A549 treated with Mapracorat at 1 μM for 4 hours (cell line): ENCODE measurements at places on chromosomes 16 and 17. TPM values are rescaled to one million over a fixed set of nuclear protein-coding genes. Genes with fewer than 3 reads are reported as not detected.

CRYM gene
- total RNA-seq = 1.9 to 2.3 TPM (median 2.1 TPM) in 5 replicates

KIF2B gene
- total RNA-seq = not detected in 5 replicates

SLFN12 gene
- 0.11 TPM in 1 of 5 replicates, not detected in the others for total RNA-seq

CACNG5 gene
- 0.13 TPM in 1 of 5 replicates, not detected in the others for total RNA-seq

TIMP2 gene
- total RNA-seq = 189 to 242 TPM (median 225 TPM) in 5 replicates

PIGW gene
- total RNA-seq = 23.0 to 26.2 TPM (median 23.2 TPM) in 5 replicates

TBC1D3E gene
- total RNA-seq = not detected in 5 replicates

SNAI3 gene
- total RNA-seq = 0.07 to 0.23 TPM (median 0.16 TPM) in 5 replicates

JUP gene
- total RNA-seq = 85.1 to 127 TPM (median 113 TPM) in 5 replicates

SHISA9 gene
- total RNA-seq = 0.02 to 0.12 TPM (median 0.05 TPM) in 5 replicates

CLEC3A gene
- not detected in 5 replicates for total RNA-seq

TAC4 gene
- total RNA-seq = not detected in 5 replicates

KLHL10 gene
- total RNA-seq = 0.10 to 0.18 TPM (median 0.12 TPM) in 3 of 5 replicates, not detected in the others

SPEM3 gene
- not detected in 5 replicates for total RNA-seq

ZNF48 gene
- 11.7 to 15.2 TPM (median 12.2 TPM) in 5 replicates for total RNA-seq

TLCD3B gene
- total RNA-seq = 0.11 to 0.49 TPM (median 0.31 TPM) in 5 replicates

PROCA1 gene
- total RNA-seq = 0.94 to 1.5 TPM (median 1.3 TPM) in 5 replicates

ZNF385C gene
- total RNA-seq = 0.15 to 0.29 TPM (median 0.16 TPM) in 5 replicates

SNX20 gene
- not detected in 5 replicates for total RNA-seq
